ENCODE measurements at places on chromosomes 13 and 19.
A peak's percentile ranks its signal among the peaks of the same experiment; 100 is the strongest.

- DNase-seq: peak; percentile 49
These were observed 36.3 kb downstream of the ELF1 start for GRCh38 chr13:40982772-40983171.

DNA sequence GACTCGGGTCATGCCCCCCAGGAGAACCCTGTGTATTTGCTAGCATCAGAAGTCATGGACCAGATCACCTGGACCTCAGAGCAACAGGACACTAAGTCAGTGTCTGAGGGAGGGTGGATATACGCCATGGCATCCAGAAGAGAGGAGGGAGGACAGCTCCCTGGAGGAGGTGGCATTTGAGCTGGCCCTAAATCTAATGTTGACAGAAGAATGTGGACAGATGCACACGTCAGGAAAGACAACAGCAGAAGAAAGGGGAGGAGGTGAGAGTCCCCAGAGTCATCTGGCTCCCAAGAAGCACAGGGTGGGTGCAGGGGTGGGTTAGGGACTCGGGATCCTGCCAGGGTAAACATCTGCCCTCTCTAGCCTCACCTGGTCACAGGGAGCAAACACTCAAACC, 24.5 kb upstream of the CCNE1 start:
- DNase-seq: no peak

DNA sequence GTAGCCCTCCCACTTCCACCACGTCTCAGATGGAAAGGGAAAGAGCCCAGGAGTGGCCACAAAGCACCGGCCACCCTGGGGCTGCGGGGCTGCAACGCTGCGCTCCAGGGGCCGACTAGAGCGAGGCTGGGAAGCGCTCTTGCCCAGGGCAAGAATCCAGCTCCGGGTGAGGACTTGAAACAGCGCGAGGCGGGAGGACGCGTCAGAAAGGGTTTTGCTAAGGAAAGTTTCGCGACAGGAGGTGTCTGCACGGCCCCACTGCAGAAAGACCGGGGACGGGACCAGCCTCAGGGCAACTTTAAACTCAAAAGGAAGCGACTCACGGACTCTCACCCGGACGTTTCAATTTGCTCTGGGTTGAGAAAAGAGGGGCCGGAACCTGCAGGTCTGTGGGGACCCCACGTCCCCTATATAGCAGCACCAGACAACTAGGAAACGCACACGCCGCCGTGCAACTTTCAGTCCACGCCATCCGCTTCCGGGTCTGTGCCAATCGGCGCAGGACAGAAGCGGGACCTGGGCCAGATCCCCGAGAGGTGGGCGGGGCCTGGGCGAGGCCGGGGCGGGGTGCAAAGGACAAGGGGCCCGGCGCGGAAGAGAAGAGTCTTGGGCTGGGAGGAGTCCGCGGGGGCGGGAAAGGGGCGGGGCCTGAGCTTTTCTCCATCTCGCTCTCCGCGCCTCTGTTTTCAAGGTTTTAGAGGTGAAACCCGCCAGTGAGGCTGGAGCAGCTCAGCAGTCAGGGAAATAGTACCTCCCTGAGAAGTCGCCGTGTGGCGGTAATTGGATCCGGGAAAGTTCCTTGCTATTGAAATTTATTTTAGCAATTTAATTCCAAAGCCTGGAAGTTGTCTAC, at the start of gene ZNF816:
Gene ZNF816 (minus strand): TSS at position 488 of the 853 bp plus-strand sequence. CDS start 6,792 bp downstream, outside the sequence.
- peak; percentile 99 for DNase-seq

DNA sequence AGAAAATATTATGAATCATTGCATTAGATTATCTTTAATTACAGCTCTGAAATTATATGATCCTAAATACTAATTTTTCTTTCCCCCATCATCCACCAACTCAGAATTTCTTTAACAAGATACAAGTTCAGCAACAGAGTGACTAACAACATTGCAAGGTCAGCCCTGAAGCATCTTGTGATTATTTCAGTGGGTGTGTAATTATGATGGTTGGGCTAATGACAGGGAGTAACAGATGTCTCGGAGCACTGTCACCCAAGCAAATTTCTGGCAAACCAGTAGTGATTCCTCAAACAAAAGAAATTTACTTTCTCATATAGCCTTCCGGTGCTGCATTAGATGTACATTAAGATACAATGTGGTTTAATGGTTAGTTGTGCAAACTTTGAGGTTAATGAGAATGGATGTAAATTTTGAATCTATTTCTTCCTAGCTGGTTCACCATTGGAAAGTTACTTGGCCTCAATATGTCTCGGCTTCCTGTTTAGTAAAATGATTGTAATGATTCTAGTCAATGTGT, 238.9 kb downstream of the ITGBL1 start:
- DNase-seq: no peak

- DNase-seq: no peak
These were observed 1210.1 kb upstream of the SPRY2 start for GRCh38 chr13:81551036-81551435.

DNA sequence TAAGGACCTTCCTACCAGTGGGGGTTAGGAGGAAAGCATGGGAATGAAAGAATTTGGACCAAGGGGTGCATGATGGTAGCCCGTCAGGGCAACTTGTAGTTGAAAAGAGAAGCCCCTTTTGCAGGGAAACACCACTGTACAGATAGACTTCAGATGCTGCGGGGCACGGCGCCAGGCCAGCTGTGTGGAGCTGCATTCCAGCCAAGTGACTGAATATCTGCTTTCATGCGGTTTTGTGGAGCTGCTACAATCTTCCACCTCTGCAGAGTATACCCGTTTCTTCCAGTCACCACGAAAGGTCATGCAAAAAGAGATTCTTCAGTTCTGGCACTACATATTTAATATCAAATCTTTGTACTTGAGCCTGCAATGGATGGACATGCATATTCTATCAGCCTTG, 104.7 kb downstream of the RGCC start:
- no peak for DNase-seq
